AG04449 (cell line): ENCODE measurements at places on chromosomes 13 and 19.

DNA sequence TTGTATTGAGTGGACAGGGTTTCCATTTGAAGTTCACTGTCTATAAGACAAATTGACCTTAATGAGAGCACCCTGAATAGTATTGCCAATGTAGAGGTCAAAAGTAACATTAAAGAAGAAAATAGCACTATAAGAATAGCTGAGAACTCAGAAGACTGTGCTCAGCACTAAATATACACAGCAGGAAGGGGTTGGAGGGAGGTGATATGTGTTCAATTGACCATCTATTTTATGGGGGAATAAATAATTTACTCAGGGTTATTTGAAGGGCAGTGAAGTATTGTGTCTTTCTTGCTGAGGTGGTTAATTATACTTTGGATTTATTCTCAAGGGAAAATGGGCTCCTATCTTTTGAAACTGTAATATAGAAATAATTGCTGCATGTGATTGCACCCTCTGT is 1380.5 kb upstream of the SPRY2 start:
- no peak for DNase-seq

GRCh38 chr13:21767032-21767431 is 96.2 kb downstream of the FGF9 start:
- DNase-seq = no peak

DNA sequence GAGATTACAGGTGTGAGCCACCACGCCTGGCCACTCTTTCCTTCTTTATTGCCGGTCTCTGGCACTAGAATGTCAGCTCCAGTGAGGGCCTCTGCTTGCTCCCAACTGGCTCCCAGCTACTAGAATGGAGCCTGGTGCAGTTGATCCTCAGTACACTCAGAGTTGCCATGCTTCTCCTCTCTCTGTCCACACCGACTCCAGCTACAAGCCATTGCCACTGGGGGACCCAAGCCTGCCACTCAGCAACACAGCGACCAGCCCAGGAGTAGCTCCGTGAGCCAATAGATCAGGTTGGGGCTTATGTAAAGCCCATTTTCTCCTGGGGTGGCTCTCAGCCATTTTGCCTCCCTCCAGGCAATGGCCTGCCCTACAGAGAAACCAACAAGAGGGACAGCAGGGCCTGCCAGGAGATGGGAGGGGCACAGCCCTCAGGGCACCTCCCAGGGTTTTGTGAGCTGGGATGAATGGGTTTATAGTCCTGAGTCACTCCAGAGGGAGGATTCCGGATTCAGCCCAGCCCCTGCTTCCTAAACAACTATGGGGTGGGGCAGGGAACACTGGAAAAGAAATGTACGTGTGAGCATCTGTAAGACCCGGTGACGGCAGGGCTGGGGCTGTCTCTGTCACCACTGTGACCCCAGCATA is 36.5 kb downstream of the OPA3 start:
- DNase-seq = no peak

- no peak for DNase-seq
These were observed 227.8 kb upstream of the MIR17HG start for GRCh38 chr13:91119643-91120042.

GRCh38 chr13:40878321-40878720 is 88.9 kb downstream of the SLC25A15 start:
- no peak for DNase-seq

DNA sequence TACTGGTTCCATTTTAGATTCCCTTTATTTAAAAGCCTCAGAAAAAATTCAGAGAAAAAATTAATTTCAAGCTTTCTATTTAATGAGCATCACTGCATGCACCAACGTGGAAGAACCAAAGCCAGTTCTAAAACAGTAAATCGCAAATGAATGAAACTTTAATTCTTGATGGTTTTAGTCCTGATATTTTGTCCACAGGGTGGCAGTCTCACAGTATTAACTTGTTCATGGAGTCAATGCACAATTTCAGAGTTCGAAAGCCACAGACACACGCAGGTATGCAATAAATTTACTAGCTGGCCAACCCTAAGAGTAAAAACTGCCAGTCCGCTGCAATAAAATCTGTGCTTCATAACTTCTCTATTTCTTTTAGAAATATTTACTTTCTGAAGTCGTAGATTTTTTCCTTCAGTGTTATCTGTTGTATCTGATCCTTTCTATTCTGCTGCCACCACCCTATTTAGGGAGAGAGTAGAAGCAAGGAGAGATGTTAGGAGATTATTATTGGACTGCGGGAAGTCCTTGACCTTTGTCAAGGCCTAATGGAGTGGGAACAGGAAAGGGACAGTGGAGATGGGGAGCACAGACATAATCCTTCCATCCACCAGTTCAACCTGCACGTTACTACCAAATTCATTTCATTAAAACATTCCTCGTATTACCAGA is 7.0 kb upstream of the WBP4 start:
- DNase-seq = no peak

DNA sequence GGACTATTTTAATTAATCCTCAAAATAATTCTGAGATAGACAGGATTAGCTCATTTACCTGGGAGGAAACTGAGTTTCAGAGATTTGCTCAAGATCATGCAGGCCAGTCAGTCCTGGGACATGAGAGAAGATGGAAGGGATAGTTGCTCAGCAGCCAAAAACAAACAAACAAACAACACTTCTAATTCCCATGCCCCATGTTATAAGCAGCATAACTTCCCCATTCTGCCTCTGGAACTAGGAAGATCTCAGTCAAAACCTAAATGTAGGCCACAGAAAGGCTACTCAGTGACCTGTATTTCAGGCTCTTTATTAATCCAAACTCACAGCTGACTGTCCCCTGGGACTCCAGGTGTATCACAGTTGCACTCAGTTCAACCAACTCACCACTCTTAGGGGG is 489.2 kb upstream of the NBEA start:
- DNase-seq = no peak

GRCh38 chr13:100044936-100045335 is 44.0 kb upstream of the PCCA start:
- DNase-seq = no peak

- DNase-seq = no peak
These were observed at the start of gene FLT1 for GRCh38 chr13:28494778-28495537. FLT1 (minus strand) TSS chr13:28495128; CDS start chr13:28494843, 285 bp downstream.

- no peak for DNase-seq
These were observed at the start of gene GIPC3 for GRCh38 chr19:3585301-3586126. GIPC3 (plus strand) TSS chr19:3585478; CDS start chr19:3585598, 120 bp downstream.

- DNase-seq = no peak
These were observed 303.6 kb upstream of the ZNF507 start for GRCh38 chr19:32041681-32042292.

DNA sequence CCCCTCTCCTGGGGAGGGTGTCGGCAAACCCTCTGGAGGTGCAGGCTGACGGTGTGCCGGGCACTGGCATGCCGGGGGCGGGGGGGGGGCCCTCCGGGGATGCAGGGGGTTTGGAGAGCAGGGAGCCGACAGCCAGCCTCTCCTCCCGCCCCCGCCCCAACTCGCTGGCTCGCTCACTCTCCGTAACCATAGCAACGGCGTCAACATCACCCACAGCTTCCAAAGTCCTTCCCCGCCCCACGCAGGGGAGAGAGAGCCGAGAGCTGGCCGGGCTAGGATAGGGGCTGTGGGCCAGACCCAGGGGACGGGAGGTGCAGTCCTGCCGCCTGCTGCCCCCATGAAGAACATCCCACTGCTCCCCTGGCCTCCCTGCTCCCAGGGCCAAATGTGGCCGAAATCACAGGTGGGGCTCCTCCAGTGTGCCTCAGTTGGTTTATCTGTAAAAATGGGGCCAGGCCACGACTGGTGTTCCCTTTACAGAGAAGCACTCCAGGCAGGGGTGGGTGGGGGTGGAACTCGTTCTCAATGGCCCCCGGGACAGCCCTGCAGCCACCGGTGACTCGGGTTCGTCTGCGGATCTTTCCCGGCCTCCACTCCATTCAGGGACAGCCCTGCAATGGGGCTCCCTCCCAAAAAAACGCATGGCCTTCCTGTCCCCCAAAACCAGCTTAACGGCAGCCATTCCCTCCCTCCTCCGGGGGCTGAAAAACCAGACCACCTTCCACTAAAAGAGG is 3.2 kb downstream of the KLF16 start:
- no peak for DNase-seq

- no peak for DNase-seq
These were observed 94.3 kb downstream of the FAM216B start for GRCh38 chr13:42875475-42876269.

GRCh38 chr13:45512098-45512496 is 47.4 kb downstream of the COG3 start:
- DNase-seq = no peak

DNA sequence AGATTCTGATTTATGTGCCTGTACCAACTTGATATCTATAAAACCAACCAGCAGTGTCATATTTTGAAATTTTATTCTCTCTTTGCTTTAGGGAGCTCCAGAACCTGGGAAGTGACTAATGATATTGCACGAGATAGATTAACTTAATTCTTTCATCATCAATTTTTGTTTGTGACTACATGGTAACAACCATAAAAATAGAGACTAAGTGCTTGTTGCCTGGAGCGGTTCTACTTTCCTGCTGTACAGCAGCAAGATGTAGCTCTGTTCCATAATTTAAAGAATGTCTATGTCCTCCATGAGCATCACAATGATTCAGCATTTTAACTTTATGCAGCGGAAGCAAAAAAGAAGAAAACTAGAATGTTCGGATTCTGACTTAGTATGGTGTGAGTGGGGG is 275.6 kb downstream of the KLF5 start:
- no peak for DNase-seq

DNA sequence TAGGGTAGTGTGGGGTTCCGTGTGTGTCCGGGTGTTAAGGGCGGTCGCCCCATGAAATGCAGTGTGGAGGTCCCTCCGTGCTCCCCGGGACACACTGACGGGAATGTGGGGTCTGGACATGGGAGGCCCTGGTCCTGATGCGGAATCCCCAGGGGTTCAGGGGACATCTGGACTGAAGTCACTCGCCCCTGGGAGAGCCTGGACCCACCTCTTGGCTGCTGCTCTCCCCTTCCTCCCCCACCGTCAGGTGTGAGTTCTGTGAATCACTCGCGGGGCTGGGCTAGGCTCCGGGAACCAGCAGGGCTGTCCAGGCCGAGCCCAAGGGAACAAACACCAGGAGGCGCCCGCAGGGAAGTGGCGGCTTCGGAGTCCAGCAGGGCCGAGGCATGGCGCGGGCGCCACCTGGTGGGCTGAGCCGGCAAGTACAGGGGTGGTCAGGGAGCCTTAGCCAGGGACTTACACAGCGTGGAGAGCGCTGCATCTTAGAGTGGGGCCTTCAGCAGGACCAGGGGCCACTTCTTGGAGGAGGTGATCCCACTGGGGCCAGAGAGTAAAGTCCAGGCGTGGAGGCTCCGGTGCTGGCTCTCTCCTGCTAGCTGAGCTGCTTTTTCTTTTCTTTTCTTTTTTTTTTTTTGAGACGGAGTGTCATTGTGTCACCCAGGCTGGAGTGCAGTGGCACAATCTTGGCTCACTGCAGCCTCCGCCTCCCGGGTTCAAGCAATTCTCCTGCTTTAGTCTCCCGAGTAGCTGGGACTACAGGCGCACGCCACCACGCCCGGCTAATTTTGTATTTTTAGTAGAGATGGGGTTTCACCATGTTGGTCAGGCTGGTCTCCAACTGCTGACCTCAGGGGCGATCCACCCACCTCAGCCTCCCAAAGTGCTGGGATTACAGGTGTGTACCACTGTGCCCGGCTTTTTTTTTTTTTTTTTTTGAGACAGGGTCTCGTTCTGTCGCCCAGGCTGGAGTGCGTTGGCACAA is 20.1 kb downstream of the WTIP start:
- DNase-seq = peak; percentile 28

DNA sequence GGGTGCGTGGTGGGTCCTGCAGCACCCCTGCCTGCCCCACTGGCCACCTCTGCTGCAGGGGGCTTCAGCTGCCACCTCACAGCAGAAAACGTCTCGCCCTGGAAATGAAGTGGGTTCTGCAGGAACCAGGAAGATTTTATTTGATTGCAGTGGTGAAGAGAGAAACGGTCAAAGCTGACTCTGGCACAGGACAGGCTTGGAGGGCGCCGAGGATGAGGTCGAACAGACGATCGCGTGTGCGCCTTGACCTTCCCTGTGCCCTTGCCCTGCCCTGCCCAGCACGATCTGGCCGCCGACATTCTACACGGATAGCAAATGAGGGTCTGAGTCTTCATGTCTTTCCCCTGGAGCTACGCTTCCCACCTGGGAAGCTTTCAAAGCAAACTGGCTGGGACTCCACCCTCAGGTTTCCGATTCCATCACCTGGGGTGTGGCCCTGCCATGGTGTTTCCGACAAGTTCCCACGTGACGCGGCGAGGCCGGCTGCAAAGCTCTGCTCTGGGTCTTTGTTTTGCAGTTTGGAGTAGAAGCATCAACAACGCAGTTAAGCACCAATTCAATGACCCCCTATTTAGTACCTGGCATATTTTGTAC is 50.3 kb upstream of the TUBGCP3 start:
- DNase-seq = no peak

GRCh38 chr13:32134241-32135055 is 102.9 kb downstream of the FRY start:
- no peak for DNase-seq

DNA sequence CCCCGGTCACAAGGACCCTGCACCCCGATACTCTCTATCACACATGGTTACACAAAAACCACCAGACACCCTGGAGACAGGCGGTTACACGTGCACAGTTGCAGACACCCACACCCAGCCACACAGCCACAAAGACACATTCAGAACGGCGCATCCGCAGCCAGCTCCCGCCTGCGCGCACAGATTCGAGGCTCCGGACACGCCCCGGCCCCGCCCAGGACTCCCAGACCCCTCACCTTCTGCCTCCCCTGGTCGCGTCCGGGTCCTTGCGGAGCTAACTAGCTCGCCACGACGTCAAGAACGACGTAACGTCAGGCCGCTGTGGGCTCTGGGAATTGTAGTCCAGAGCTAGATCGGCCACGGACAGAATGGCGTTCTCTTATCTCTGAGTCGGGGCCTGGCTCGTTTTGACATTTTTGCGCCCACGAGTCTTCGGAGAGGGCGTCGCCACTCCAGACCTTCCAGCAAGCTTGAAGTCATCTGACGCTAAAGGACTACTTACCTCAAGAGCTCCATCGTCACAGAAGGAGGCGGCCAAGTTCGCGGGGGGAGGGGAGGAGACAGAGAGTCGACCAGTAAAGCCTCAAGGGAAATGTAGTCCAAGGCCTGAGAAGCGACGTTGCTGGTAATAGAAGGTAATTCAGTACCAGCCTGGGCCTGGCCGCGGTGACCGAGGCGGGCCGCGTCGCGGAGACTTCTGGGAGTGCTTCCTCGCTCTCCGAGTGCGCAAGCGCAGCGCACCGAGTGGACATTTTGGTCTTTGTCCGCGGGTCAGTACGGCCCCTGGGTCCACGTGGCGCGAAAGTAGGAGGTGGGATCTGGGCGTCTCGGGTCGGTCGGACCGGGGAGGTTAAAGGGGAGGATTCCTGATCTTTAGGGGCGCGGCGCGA is at the start of the genes ZNF146 and ZNF565:
ZNF146 (plus strand) TSS at position 721 of the 890 bp plus-strand sequence. CDS start 21,335 bp downstream, outside the sequence.
ZNF565 (minus strand) TSS at position 280 of the 890 bp plus-strand sequence. CDS start 12,680 bp downstream, outside the sequence.
- DNase-seq = peak; percentile 88

GRCh38 chr13:25630329-25630900 is 258.6 kb downstream of the ATP8A2 start:
- DNase-seq = no peak

GRCh38 chr13:19863323-19864023 is at the start of gene ZMYM5:
ZMYM5 (minus strand) TSS chr13:19863649; CDS start chr13:19852180, 11,469 bp downstream.
- DNase-seq = peak; percentile 97

GRCh38 chr13:107005577-107005976 is 437.6 kb upstream of the ARGLU1 start:
- no peak for DNase-seq

- no peak for DNase-seq
These were observed 159.6 kb upstream of the ATXN8OS start for GRCh38 chr13:69948016-69948415.

- DNase-seq = no peak
These were observed 6.0 kb upstream of the ZNF614 start for GRCh38 chr19:52034051-52034728.
